ENCODE measurements at places on chromosomes 7 and 10. TPM values are rescaled to one million over a fixed set of nuclear protein-coding genes. Genes with fewer than 3 reads are reported as not detected.

- peak; percentile 21 for DNase-seq
Measured at GRCh38 chr7:127705461-127705959, 53.5 kb downstream of the SND1 start.

GRCh38 chr7:47601119-47601880, 19.4 kb upstream of the TNS3 start:
- peak; percentile 90 for DNase-seq

DNA sequence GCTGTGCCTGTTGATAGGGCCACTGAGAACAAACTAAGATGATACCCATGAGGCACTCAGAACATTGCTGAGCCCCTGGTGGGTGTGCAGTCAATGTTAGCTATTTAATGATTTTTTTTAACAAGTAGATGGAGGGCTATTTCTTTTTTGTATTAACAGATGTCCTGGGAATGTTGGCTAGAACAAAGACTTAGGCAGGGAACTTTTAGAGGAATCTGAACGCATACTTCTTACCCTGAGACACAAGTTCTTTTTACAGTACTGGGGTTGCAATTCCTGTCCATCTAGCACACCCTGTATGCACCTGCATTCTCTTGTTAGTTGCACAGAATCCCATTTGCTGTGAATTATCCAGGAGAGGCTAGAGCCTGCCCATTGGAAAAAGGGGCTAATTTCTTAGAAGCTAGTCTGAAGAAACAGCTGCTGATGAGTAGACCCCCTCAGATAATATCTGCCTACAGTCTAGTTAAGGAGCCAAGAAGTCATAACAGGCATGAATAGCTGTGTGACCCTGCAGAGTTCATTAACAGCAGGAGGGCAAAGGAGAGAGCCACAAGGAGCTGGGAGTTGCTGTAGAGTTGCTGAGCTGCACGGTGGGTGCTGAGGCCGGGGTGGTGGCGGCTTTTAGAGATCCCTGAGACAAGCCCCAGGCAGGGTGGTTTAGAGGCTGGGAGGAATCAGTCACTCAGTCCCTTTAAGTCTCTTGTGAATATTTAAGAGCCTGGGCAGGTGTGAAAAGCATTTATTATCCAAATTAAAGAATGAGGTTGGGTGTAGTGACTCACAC, 103.7 kb upstream of the FZD8 start:
- no peak for DNase-seq

GRCh38 chr10:102268375-102268888, 23.1 kb downstream of the GBF1 start:
- no peak for DNase-seq

- DNase-seq = no peak
Measured at GRCh38 chr7:157668221-157668883, 331.5 kb downstream of the DNAJB6 start.

GRCh38 chr10:73281097-73281496, 28.7 kb upstream of the MRPS16 start:
- no peak for DNase-seq

- DNase-seq = no peak
Measured at GRCh38 chr10:59266321-59266720, 89.9 kb downstream of the PHYHIPL start.

- DNase-seq = no peak
Measured at GRCh38 chr7:148398844-148399365, 191.7 kb upstream of the C7orf33 start.

DNA sequence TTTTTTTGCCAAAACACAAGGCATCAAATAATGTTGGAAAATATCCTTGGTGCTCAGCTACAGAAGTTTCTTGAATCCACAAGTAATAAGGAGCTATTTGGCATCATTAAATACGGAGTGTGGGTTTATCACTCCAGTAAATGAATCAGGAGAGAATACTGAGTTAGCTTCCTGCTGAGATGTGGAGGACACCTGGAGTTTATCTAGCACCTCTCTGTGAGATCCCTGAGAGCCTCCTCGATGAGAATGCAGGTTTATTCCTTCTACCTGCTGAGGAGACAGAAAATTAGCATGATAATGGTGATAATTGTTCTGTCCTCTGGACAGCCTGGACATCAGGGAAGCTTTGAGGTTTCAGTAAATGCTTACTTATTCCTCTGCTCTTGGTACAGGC, 40.5 kb downstream of the NRG3 start:
- no peak for DNase-seq

DNA sequence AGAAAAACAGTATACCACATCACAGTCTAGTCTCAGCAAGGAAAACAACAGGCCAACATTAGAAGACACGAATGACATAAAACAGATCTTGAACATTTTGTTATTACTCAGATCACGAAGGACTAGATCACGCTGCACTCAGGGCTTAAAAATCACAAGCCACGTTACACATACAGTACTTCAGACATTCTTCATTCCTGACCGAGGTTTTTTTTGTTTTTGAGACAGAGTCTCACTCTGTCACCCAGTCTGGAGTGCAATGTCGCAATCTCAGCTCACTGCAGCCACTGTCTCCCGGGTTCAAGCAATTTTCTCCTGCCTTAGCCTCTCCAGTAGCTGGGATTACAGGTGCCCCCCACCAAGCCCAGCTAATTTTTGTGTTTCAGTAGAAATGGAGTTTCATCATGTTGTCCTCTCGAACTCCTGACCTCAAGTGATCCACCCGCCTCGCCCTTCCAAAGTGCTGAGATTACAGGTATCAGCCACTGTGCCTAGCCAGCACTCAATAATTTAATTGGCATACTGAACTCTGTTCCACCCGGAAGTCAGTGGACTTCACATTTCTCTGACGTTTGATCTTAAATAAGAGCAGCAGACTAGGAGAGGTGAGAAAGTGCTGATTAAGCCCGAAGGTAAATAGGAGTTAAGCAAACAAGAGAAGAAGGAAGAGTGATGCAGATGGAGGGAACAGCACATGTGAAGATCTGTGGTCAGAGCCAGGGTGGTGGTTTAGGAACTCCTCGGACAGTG, 3.5 kb downstream of the AIMP2 start:
- no peak for DNase-seq

- peak; percentile 58 for DNase-seq
Measured at GRCh38 chr10:78224602-78225001, 190.9 kb downstream of the RPS24 start.

DNA sequence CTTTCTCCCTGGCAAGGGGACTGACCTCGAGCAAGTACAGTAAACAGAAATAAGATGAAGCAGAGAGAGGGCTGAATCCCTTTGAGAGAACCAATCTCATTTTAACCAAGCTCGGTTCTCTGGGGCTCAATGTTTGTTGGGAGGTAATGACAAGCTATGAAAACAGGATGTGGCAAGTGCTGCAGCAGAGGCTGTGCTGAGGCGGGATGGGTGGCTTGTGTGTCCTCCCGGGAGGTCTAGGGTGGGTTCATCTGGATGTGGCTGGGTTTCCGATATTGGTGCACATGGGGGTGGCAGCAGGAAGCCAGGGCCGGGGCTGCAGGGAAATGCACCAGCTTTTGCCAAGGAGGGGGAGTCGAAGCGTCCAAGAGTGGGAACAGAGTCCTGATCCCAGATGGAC, 84.5 kb downstream of the AOAH start:
- no peak for DNase-seq

DNA sequence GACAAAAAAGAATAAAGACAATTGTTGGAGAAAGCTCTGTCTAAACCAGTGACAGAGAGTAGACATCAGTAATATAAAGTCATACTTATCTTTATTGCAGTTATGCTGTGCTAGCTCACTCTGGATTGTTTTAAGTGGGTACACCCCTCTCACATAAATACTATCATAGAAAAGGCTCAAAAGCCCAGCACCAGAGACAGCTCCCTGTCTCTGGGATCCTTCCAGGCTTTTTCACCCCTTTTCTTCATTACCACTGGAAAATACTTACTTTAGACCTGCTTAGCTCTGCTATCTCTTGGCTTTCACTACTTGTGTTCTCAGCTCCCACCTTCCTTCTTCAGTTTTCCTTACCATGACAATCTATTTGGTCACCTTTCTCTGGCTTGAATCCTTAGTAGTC, 259.1 kb upstream of the MINDY3 start:
- DNase-seq = no peak

DNA sequence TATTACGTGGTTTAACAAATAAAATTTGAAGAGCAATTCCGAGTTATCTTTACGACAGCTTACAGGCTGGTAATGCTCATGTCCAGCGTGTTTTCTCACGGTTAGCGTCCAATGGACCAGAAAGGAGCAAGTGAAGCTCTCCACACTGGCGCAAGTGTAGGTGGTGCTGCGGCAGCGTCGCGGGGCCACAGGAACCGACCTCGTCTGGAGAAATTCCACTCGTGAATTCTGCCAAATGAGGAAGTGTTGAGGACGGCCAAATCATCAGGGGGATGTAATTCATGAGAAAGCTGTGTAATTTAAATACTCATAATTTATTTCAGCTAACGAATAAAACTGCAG, 350 bp upstream of the ZNF37A start:
- no peak for DNase-seq

DNA sequence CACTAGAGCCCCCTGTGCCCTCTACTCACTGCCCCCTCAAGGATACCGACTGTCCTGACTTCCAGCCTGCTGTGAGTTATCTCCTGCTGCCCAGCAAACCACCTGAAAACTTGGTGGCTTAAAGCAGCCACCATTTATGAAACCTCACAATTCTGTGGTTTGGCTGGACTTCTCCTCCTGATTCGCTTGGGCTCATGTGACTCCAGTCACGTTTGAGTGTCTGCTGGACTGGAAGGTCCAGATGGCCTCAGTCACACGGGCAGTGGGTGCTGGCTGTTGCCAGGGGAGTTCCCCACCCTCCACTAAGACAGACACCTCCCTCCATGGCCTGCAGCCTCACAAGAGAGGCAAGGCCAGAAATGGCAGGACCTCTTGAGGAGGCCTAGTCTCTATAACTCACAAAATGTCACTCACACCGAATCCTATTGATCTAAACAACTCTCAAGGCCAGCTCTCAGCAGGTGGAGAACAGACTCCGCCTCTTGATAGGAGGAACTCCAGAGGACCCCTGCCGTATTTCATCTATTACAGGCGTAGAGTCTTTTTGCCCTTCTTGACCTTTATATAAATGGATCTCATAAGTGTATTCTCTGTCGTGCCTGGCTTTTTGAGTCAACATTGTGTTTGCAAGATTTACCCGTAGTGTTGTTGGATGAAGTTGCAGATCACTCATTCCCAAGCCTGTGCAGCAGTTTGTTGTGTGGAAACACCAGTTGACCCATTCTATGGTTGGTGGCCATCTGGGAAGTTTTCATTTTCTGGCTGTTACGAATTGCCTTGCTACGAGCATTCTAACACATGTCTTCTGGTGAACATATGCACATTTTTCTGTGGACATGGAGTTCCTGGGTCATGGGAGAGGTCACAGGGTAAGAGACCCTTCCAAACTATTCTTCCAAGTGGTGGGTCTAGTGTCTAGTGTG, 48.3 kb downstream of the ZMIZ1 start:
- DNase-seq = peak; percentile 62

GRCh38 chr10:19654576-19654975, 161.7 kb upstream of the PLXDC2 start:
- peak; percentile 26 for DNase-seq

GRCh38 chr7:38432080-38432479, 158.6 kb upstream of the TARP start:
- DNase-seq = no peak

DNA sequence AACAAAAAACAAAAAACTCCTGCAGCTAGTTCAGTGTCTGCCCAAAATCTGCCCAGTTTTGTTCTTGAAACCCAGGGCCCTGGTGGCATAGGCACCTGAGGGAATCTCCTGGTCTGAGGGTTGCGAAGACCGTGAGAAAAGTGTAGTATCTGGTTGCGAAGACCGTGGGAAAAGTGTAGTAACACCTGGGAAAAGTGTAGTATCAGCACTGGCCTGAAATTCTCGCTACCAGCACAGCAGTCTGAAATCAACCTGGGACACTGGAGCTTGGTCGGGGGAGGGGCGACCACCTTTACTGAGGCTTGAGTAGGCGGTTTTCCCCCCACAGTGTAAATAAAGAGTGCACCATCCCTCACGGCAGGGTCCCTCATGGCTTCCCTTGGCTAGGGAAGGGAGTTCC, 82.5 kb upstream of the SP4 start:
- no peak for DNase-seq

- DNase-seq = peak; percentile 36
Measured at GRCh38 chr10:47264797-47265281, 35.2 kb upstream of the GDF10 start.

- DNase-seq = no peak
Measured at GRCh38 chr7:38292442-38292841, 19.0 kb upstream of the TARP start.

- DNase-seq = no peak
Measured at GRCh38 chr7:305410-306151, 15.6 kb downstream of the FOXL3 start.

GRCh38 chr7:105131033-105131656, 117.1 kb downstream of the KMT2E start:
- DNase-seq = no peak

GRCh38 chr7:1418505-1419309, 40.6 kb downstream of the MICALL2 start:
- peak; percentile 51 for DNase-seq

GRCh38 chr10:5073659-5074058, 20.6 kb upstream of the AKR1C3 start:
- no peak for DNase-seq

Gene ZNF800
- 25.1 TPM for total RNA-seq

Gene CACNB2
- total RNA-seq = not detected

Gene BAIAP2L1
- 19.3 TPM for total RNA-seq

Gene MPP7
- 0.94 TPM for total RNA-seq

Gene TMEM139
- not detected for total RNA-seq

Gene PTF1A
- total RNA-seq = not detected

Gene TRIL
- total RNA-seq = 0.44 TPM

Gene BICC1
- total RNA-seq = 39.1 TPM

Data from M059J (cell line).